ENCODE measurements at places on chromosomes 16 and 17.

- DNase-seq: no peak
- H3K27me3 ChIP-seq: no peaks in the 10 kb centered on the region
- no peak overlapping the region for H3K27ac ChIP-seq
- H3K4me3 ChIP-seq: no peak overlapping the region
These were observed 30.6 kb downstream of the LYRM1 start for GRCh38 chr16:20931066-20931600.

- H3K36me3 ChIP-seq: no peaks in the 10 kb centered on the region
- no peak overlapping the region for H3K27ac ChIP-seq
- H3K27me3 ChIP-seq: no peaks in the 10 kb centered on the region
- no peak for DNase-seq
- no peaks in the 10 kb centered on the region for H3K4me1 ChIP-seq
These were observed 21.5 kb downstream of the KCNG4 start for GRCh38 chr16:84218176-84218823.

DNA sequence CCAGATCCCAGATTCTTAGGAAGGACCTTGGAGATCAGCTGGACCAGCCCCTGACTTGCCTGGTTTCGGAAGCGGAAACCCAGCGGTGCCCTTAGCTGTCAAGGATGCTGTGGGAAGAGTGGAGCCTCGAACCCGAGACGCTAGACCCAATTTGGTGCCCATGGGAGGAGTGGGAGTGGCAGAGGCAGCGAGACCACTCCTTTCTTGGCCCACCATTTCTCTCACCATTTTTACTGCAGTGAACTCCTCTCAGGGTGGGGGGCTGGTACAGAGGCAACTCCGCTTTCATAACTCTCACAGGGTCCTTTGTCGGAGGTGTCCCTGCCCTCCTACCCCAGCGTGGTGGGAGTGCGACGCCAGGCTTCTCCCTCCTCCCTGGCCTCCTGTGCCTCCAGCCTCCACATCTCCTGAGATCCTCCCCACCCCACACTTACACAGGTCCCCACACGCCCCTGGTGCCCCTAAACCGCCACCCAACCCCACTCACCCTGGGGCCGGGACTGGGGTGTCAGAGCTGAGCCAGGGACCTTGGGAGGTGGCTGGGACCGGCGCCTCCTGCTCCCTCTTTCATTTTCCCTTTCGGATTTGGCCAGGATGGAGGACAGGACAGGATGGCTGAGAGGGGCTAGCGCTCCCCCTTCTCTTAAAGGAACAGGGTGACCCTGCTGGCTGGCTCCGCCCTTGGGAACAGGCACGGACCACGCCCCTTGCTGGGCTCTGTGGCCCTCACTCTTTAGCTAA, at the start of gene GJD3:
TSS of gene GJD3 (minus strand) at position 617 of the 741 bp plus-strand sequence. CDS start 922 bp downstream, outside the sequence.
- H3K4me1 ChIP-seq: peaks cover 5% of the 10 kb centered on the region
- H3K4me3 ChIP-seq: peak within 1 kb of the TSS; percentile 72
- no peak for DNase-seq
- no peak within 1 kb of the TSS for H3K27ac ChIP-seq
- H3K27me3 ChIP-seq: peaks cover 4% of the 10 kb centered on the region
- H3K36me3 ChIP-seq: no peaks in the 10 kb centered on the region

GRCh38 chr17:14856176-14856575, 408.9 kb downstream of the PMP22 start:
- H3K4me1 ChIP-seq: no peaks in the 10 kb centered on the region
- DNase-seq: no peak
- no peak overlapping the region for H3K27ac ChIP-seq
- no peak overlapping the region for H3K4me3 ChIP-seq
- H3K27me3 ChIP-seq: peaks cover 4% of the 10 kb centered on the region
- H3K36me3 ChIP-seq: no peaks in the 10 kb centered on the region

DNA sequence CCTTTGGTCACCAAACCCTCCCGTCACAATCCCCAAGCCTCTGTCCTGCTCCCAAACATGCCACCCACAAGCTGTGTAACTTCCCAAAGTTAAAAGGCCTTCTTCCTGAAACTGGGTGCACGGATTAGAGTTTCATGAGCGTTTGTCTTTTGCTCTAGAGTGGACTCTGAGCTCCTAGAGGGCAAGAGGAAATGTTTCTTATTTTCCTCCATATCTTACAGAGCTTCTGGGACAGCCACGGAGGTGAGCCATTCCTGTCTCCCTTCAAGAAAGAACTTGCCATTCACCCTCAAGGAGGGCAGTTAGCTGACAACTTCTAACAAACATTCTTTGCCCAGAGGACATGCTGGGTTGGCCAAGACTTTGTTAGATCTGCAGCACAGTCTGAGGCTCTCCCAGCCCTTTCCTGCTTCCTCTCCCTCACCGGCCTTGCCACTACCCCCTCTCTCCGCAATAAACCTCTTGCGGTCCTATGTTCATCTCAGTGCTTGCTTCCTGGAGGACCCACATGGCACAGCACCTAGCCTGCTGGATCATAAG, 2.6 kb upstream of the MYCBPAP start:
- no peak overlapping the region for H3K27ac ChIP-seq
- peaks cover 8% of the 10 kb centered on the region for H3K36me3 ChIP-seq
- DNase-seq: no peak

DNA sequence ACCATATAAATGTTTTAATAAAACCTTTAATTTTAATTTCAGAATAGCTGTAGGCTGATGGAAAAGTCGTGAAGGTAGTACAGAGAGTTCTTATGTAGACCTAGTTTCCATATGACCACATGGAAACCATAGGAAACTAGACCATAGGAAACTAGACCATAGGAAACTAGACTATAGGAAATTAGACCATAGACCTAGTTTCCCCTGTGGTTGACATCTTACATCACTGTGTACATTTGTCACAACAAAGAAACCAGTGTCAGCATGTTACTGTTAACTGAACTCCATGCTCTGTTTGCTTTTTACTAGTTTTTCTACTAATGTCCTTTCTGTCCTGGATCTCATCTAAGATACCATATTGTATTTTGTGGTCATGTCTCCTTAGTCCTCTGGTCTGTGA, 14.6 kb downstream of the NUDT7 start:
- no peak overlapping the region for H3K27ac ChIP-seq
- peaks cover 10% of the 10 kb centered on the region for H3K36me3 ChIP-seq
- H3K27me3 ChIP-seq: no peaks in the 10 kb centered on the region
- DNase-seq: no peak
- peaks cover 6% of the 10 kb centered on the region for H3K4me1 ChIP-seq

DNA sequence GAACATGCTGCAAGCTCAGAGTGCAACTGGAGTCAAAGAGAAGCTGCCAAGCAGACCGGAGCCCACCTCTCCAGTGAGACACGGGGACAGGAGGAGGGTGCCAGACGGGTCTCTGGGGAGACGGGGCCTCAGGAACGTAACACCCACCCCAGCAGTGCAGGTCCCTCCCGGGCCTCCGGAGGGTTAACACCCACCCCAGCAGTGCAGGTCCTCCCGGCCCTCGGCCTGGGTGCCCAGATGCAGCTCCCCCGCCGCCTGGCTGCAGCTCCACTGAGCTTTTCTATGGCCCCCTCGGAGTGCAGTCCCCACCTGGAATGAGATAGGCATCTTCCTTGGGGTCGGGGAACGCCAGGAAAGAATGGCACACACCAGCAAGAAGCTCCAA, 89.9 kb downstream of the ZNF778 start:
- DNase-seq: no peak
- H3K4me3 ChIP-seq: no peak overlapping the region
- H3K27ac ChIP-seq: peak overlapping the region; percentile 34
- no peaks in the 10 kb centered on the region for H3K27me3 ChIP-seq
- peaks cover 46% of the 10 kb centered on the region for H3K36me3 ChIP-seq

DNA sequence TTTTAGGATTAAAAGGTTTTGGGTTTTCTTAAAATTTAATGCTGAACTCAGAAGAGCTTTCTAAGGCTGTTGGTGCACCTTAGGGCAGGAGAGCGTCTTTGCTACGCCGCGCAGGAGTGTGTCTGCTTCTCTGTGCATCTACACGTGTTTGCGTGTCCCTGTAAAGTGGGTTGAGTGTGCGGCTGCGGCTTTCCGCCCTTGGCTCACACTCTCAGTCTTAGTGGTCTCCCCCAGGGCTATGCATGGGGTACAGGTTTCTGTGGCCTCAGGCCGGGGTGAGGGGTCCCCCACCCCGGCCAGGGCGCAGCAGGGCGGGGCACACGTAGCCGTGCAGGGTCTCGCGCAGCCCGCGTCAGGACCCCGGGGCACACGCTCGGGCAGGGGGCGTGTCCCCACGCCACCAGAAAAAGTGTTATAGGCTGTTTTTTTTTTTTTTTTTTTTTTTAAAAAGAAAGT, 727 bp upstream of the TENT4B start:
- no peaks in the 10 kb centered on the region for H3K27me3 ChIP-seq
- DNase-seq: peak; percentile 90
- peak overlapping the region; percentile 98 for H3K27ac ChIP-seq
- H3K36me3 ChIP-seq: peaks cover 17% of the 10 kb centered on the region
- peak overlapping the region; percentile 82 for H3K4me3 ChIP-seq
- peaks cover 32% of the 10 kb centered on the region for H3K4me1 ChIP-seq

DNA sequence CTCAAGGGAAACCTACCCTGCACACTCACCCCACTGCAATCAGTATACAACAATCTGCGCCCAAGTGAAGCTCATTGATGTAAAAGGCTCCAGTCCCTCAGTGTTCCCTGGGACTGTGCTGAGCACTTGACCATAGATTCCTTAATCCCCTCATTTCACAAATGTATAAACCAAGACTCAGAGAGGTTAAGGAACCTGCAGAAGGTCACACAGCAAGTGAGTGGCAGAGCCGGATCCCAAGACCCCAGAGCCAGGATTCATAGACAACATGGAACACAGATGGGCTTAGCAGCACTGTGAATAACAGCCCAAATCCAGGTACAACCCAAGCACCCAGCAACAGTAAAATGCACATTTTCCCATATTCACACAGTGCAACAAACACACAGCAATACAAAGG, 225.7 kb downstream of the C16orf78 start:
- DNase-seq: no peak
- H3K36me3 ChIP-seq: no peaks in the 10 kb centered on the region
- H3K27me3 ChIP-seq: peaks cover 5% of the 10 kb centered on the region
- H3K4me1 ChIP-seq: no peaks in the 10 kb centered on the region

GRCh38 chr17:45284176-45285140, 22.6 kb upstream of the SPATA32 start:
- peaks cover 25% of the 10 kb centered on the region for H3K4me1 ChIP-seq
- no peak overlapping the region for H3K4me3 ChIP-seq
- H3K27ac ChIP-seq: peak overlapping the region; percentile 86
- H3K36me3 ChIP-seq: peaks cover 60% of the 10 kb centered on the region

GRCh38 chr17:73719588-73720071, 75.4 kb upstream of the SDK2 start:
- no peak for DNase-seq
- H3K4me1 ChIP-seq: peaks cover 39% of the 10 kb centered on the region
- peaks cover 2% of the 10 kb centered on the region for H3K36me3 ChIP-seq
- no peaks in the 10 kb centered on the region for H3K27me3 ChIP-seq
- no peak overlapping the region for H3K4me3 ChIP-seq

- no peak overlapping the region for H3K4me3 ChIP-seq
- no peak overlapping the region for H3K27ac ChIP-seq
- H3K27me3 ChIP-seq: peaks cover 11% of the 10 kb centered on the region
- H3K36me3 ChIP-seq: no peaks in the 10 kb centered on the region
These were observed 35.2 kb upstream of the STH start for GRCh38 chr17:45963889-45964288.

DNA sequence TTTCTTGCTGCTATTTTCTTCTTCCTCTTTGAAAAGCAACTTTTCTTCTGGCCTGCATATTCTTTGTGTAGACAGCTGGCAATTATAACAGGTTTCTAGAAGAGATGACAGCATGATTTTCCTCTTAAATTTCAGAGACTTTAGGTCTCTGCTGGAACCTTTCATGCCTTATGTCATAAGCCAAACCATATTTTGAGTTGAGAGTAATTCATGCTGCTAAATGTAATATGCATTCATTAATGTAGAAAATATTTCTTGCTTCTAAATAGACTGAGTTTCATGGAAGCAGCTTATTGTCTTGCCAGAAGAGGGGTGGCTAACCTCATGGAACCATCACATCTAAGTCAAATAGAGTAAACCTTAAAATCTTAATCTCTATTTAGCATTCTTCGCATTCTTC, 25.9 kb upstream of the ABCA9 start:
- no peaks in the 10 kb centered on the region for H3K4me1 ChIP-seq
- no peaks in the 10 kb centered on the region for H3K27me3 ChIP-seq
- no peak overlapping the region for H3K4me3 ChIP-seq
- no peak for DNase-seq
- H3K27ac ChIP-seq: no peak overlapping the region

- H3K36me3 ChIP-seq: no peaks in the 10 kb centered on the region
- H3K4me3 ChIP-seq: no peak overlapping the region
- no peaks in the 10 kb centered on the region for H3K27me3 ChIP-seq
- DNase-seq: no peak
- no peak overlapping the region for H3K27ac ChIP-seq
These were observed 34.6 kb upstream of the PVALEF start for GRCh38 chr17:81130385-81131361.

- H3K4me3 ChIP-seq: no peak overlapping the region
- H3K27me3 ChIP-seq: no peaks in the 10 kb centered on the region
- H3K36me3 ChIP-seq: peaks cover 25% of the 10 kb centered on the region
- H3K4me1 ChIP-seq: peaks cover 8% of the 10 kb centered on the region
- H3K27ac ChIP-seq: no peak overlapping the region
- DNase-seq: no peak
These were observed 51.5 kb downstream of the CHCT1 start for GRCh38 chr17:60473788-60474187.

- no peak overlapping the region for H3K27ac ChIP-seq
- no peaks in the 10 kb centered on the region for H3K27me3 ChIP-seq
- H3K36me3 ChIP-seq: no peaks in the 10 kb centered on the region
- H3K4me3 ChIP-seq: no peak overlapping the region
- DNase-seq: no peak
These were observed 25.5 kb upstream of the SDK2 start for GRCh38 chr17:73669771-73670170.

DNA sequence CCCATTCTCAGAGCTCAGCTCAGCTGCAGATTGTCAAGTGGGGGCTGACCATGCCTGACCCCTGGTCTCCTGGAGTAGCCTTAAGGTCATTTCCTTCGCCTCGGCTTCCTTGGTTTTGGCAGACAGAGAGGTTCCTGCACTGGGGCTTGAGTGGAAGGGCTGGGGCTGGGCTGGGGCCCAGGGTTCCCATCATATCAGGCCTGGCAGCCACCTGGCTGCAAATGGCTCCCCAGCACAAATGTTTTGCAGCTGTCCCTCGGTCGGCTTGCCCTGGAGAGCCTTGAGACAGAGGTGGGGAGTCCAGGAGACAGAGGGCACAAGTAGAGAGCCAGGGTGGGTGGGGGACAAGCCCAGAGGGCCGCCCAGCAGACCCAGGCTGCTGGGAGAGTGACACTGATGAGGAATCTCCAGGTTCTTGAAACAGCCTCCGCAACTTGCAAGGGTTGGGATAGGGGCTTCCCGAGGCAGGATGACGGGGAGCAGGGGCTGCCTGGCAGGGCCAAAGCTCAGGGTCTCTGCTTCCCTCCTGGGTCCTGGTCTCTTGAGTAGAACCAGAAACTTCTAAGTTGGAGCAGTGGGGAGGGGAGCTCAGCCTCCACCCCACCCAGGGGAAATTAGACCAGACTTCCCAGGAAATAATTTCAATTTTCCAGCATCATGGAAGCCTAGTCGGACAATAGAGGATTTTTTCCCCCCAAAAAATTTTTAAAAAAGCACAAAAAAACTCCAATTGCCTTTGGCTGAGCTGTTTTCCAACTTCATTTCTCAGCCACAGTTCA, 19.3 kb downstream of the IGFBP4 start:
- no peak for DNase-seq
- H3K36me3 ChIP-seq: no peaks in the 10 kb centered on the region
- H3K4me3 ChIP-seq: no peak overlapping the region
- H3K4me1 ChIP-seq: peaks cover 2% of the 10 kb centered on the region
- H3K27ac ChIP-seq: no peak overlapping the region
- peaks cover 1% of the 10 kb centered on the region for H3K27me3 ChIP-seq
